Psoas muscle (tissue), 8 donors: ENCODE measurements at places on chromosomes 4 and X. TPM values are rescaled to one million over a fixed set of nuclear protein-coding genes. Genes with fewer than 3 reads are reported as not detected.

- H3K4me3 ChIP-seq, result no peak overlapping the region
- peaks cover 51% of the 10 kb centered on the region for H3K27me3 ChIP-seq
- H3K36me3 ChIP-seq, result no peaks in the 10 kb centered on the region
- no peak overlapping the region for H3K27ac ChIP-seq
Observed at GRCh38 chr4:4851906-4852305, 7.6 kb upstream of the MSX1 start.

ACOX3 gene
- 5.6 TPM for polyA plus RNA-seq

DNA sequence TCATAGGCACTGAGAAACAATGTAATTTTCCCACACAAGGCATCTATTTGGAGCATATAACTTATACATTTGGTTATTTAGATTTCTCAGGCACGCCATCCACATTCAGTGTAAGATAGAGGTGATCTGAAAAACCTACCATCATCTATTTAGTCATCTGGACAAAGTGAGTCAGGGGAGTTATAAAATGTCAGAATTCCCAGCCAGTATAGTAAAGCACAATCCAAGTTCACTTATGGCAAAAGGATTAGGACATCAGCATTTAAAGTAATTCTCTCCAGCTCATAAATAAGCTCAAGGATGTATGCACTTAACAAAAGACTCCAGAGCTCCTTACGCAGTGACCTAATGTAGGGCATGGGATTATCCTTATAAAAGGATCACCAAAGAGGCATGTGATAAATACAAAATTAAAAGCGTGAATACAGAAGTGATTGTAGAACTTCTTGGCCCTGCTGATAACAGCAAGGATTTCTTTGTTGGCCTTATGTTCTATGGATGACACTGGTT, 65.3 kb upstream of the DCLK2 start:
- no peaks in the 10 kb centered on the region for H3K4me1 ChIP-seq
- DNase-seq, result no peak
- no peaks in the 10 kb centered on the region for H3K36me3 ChIP-seq
- no peak overlapping the region for H3K27ac ChIP-seq

GRCh38 chr4:39597695-39598381, 40.8 kb downstream of the SMIM14 start:
- H3K4me1 ChIP-seq, result no peaks in the 10 kb centered on the region
- H3K4me3 ChIP-seq, result no peak overlapping the region
- DNase-seq, result no peak

GPR78 gene
- not detected for polyA plus RNA-seq

SPIN3 gene
- 2.5 TPM for polyA plus RNA-seq

EDA2R gene
- polyA plus RNA-seq, result 0.03 TPM

- H3K4me1 ChIP-seq, result no peaks in the 10 kb centered on the region
- H3K4me3 ChIP-seq, result no peak overlapping the region
- H3K27ac ChIP-seq, result no peak overlapping the region
- peaks cover 10% of the 10 kb centered on the region for H3K27me3 ChIP-seq
Observed at GRCh38 chrX:120315776-120316175, 4.5 kb upstream of the TMEM255A start.

DNA sequence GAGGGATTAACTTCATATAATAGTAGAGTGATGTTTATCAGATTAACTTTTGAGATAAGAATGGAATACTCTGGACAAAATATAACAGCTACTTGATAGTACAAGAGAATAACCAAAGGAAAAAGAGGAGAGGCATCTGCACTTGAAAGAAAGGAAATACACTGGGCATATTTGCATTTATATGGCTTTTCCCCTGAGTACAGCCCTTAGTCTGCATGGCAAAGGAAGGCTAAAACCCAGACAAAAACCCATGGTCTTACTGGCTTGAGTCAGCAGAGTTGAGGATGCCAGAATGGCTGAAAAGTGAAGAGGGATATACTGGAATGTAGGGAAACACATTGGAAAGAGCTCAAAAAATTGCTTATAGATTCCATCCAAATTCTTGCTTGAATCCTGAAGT, 101.6 kb downstream of the COL4A5 start:
- DNase-seq, result no peak
- H3K36me3 ChIP-seq, result no peaks in the 10 kb centered on the region
- no peaks in the 10 kb centered on the region for H3K4me1 ChIP-seq
- H3K27ac ChIP-seq, result no peak overlapping the region

GRCh38 chrX:20143561-20143960, 1.9 kb upstream of the EIF1AX start:
- no peak for DNase-seq
- no peak overlapping the region for H3K27ac ChIP-seq
- H3K4me1 ChIP-seq, result peaks cover 19% of the 10 kb centered on the region

- no peaks in the 10 kb centered on the region for H3K36me3 ChIP-seq
- no peak overlapping the region for H3K27ac ChIP-seq
- H3K4me1 ChIP-seq, result no peaks in the 10 kb centered on the region
- DNase-seq, result no peak
- no peak overlapping the region for H3K4me3 ChIP-seq
- H3K27me3 ChIP-seq, result no peaks in the 10 kb centered on the region
Observed at GRCh38 chr4:123929565-123929964, 533.0 kb downstream of the SPRY1 start.

DNA sequence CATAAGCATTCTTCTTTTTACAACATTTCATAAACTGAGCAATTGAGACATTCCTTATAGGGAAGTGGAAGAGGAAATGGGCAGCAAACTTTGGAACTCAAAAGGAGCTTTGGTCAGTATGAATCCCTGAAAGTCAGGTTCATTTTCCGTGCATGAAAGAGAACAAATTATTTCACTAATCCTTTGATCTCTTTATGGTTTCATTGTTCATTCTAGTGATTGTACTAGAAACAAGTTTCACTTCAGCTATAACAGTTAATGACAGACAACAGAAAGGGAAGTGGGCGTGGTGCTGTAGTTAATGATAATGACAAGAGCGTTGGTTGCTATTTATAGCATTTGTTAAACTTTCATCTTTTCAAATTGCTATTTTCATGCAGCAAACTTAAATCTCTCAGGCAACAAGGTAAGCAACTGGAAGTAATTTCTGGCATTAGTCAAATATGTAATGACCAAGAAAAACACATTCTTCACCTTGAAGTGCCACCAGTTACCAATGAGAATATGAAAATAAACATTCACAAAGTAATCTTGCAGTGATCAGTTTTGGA, 98.4 kb downstream of the AREG start:
- H3K27me3 ChIP-seq, result no peaks in the 10 kb centered on the region
- no peak overlapping the region for H3K27ac ChIP-seq
- H3K4me1 ChIP-seq, result no peaks in the 10 kb centered on the region
- no peaks in the 10 kb centered on the region for H3K36me3 ChIP-seq

CNKSR2 gene
- polyA plus RNA-seq, result 0.16 TPM

GRCh38 chr4:10635091-10635490, 49.5 kb downstream of the CLNK start:
- no peak for DNase-seq
- no peaks in the 10 kb centered on the region for H3K27me3 ChIP-seq
- H3K27ac ChIP-seq, result no peak overlapping the region
- no peaks in the 10 kb centered on the region for H3K36me3 ChIP-seq

NHSL2 gene
- 0.40 TPM for polyA plus RNA-seq

GRCh38 chr4:86048426-86048825, 311.4 kb downstream of the MAPK10 start:
- no peak overlapping the region for H3K4me3 ChIP-seq
- DNase-seq, result no peak
- no peak overlapping the region for H3K27ac ChIP-seq
- H3K27me3 ChIP-seq, result no peaks in the 10 kb centered on the region
- no peaks in the 10 kb centered on the region for H3K36me3 ChIP-seq

POF1B gene
- polyA plus RNA-seq, result 0.01 TPM

GRCh38 chr4:139857021-139857420, 191.4 kb downstream of the MGST2 start:
- no peaks in the 10 kb centered on the region for H3K36me3 ChIP-seq
- H3K27ac ChIP-seq, result no peak overlapping the region
- H3K4me3 ChIP-seq, result no peak overlapping the region

GRCh38 chr4:76562161-76562560, 127.1 kb downstream of the SHROOM3 start:
- peak overlapping the region; percentile 19 for H3K27ac ChIP-seq
- H3K4me3 ChIP-seq, result peak overlapping the region; percentile 22
- DNase-seq, result no peak
- H3K27me3 ChIP-seq, result no peaks in the 10 kb centered on the region
- H3K36me3 ChIP-seq, result no peaks in the 10 kb centered on the region

ZFYVE28 gene
- polyA plus RNA-seq, result 1.7 TPM

GRCh38 chrX:119654112-119654531, 38.8 kb downstream of the SEPTIN6 start:
- DNase-seq, result peak; percentile 39
- H3K27ac ChIP-seq, result no peak overlapping the region

OSTC gene
- polyA plus RNA-seq, result 86.3 TPM

GRCh38 chr4:88008122-88008742, 797 bp downstream of the PKD2 start:
- DNase-seq, result peak; percentile 50
- H3K4me3 ChIP-seq, result peak overlapping the region; percentile 86
- H3K36me3 ChIP-seq, result no peaks in the 10 kb centered on the region

DNA sequence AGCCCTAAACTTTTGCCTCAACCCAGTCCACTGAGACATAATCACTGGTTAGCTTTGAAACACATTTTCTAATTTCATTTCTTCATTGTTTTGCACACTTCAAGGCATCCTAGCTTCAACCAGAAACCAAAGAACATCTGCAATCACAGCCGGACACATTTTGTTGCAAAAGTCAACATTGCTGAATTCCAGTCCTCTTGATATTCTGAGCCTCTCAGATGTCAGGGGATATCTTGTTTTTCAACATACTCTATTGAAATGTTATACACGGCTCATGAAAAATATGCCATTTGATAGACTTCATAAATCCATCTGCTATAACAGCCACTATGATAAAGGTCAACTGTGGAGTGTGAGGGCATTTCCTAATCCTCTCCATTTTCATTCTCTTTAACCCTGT, 241.6 kb upstream of the PUDP start:
- H3K4me1 ChIP-seq, result no peaks in the 10 kb centered on the region
- H3K27ac ChIP-seq, result no peak overlapping the region
- no peak overlapping the region for H3K4me3 ChIP-seq
- no peaks in the 10 kb centered on the region for H3K36me3 ChIP-seq
- no peak for DNase-seq

DNA sequence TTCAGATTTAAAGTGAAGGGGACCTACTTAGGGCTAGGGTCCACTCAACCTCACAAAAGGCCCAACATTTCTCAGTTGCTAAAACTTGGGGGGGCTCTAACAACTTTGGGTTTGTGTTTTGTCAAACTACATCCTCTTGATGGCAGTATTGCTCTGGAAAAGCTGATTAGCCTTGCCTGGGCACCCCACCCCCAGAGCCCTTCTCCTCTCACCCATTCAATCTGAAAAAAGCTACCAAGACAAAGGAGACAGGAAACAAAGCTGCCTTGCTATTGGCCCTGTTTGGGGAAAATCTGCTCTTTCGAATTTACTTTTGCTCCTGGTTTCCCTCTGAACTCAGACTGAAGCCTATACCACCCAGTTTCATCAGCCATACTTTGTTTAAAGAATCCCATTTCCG, 195.2 kb upstream of the STK26 start:
- no peak overlapping the region for H3K27ac ChIP-seq
- H3K36me3 ChIP-seq, result no peaks in the 10 kb centered on the region
- H3K4me3 ChIP-seq, result no peak overlapping the region
- H3K27me3 ChIP-seq, result no peaks in the 10 kb centered on the region
- H3K4me1 ChIP-seq, result no peaks in the 10 kb centered on the region
